GM23338 (cell line): ENCODE measurements at places on chromosomes 6 and 20. TPM values are rescaled to one million over a fixed set of nuclear protein-coding genes. Genes with fewer than 3 reads are reported as not detected.

The FAM162B gene
- total RNA-seq, result 5.9 and 6.3 TPM in 2 replicates

GRCh38 chr20:52529826-52530225 lies 338.2 kb upstream of the ZFP64 start:
- H3K27me3 ChIP-seq, result no peaks in the 10 kb centered on the region
- no peak overlapping the region for H3K27ac ChIP-seq
- DNase-seq, result no peak
- H3K36me3 ChIP-seq, result no peaks in the 10 kb centered on the region
- peaks cover 7% of the 10 kb centered on the region; the same call in 1 of the 2 replicates for H3K4me1 ChIP-seq

The DACT2 gene
- 7.3 and 10.6 TPM in 2 replicates for total RNA-seq

DNA sequence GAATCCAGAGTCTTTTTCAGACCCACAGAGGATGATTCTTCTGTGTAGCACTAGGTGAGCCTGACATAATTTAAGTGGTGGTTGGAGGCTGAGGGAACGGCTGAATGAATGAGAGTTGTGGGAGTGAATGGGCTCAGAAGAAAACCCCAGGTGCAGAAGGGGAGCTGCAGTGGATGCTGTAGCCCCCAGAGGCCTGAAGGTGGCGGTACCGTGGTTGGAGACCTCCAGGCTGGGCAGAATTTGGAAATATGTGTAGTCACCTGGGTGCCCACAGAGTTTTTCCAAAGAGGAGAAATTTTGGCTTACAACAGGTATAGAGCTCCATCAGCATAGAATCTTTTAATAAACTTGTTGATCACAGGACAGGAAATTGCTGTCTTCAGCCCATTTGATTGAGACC lies 6.5 kb upstream of the RAET1G start:
- no peaks in the 10 kb centered on the region for H3K4me1 ChIP-seq
- H3K27ac ChIP-seq, result no peak overlapping the region
- peaks cover 82% of the 10 kb centered on the region for H3K27me3 ChIP-seq

The GJA1 gene
- total RNA-seq, result 587 and 609 TPM in 2 replicates

DNA sequence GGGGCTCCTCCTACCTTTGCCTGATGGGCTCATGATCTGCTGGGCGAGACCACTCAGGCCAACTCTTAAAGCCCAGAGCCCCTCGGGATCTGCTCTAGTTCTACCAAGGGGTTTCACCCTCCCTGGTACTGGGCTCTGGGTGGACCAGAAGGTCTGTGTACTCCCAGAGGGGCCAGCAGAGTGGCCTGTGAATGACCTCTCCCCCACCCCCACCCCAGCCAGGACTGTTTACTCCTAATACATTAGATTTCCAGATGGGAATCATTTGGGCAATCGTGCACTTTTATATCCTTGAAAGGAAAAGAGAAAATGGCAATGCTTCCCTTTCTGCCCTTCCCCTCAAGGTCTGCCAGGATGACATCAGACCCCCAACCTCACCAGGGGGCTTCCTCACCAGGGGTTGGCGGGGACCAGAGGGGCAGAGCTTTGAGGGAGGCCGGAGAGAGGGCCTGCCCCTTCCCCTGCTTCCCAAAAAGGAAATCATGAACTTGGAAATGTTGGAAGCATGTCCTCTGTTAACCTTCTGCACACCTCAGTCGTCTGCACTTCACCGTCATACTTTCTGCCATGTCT lies 37.1 kb upstream of the PMEPA1 start:
- no peak overlapping the region for H3K4me3 ChIP-seq
- no peaks in the 10 kb centered on the region for H3K36me3 ChIP-seq
- H3K27me3 ChIP-seq, result no peaks in the 10 kb centered on the region
- no peak overlapping the region for H3K27ac ChIP-seq
- H3K4me1 ChIP-seq, result no peaks in the 10 kb centered on the region
- no peak for DNase-seq

The KATNA1 gene
- total RNA-seq, result 21.4 and 26.3 TPM in 2 replicates

The CPXM1 gene
- total RNA-seq, result 21.5 and 29.3 TPM in 2 replicates

DNA sequence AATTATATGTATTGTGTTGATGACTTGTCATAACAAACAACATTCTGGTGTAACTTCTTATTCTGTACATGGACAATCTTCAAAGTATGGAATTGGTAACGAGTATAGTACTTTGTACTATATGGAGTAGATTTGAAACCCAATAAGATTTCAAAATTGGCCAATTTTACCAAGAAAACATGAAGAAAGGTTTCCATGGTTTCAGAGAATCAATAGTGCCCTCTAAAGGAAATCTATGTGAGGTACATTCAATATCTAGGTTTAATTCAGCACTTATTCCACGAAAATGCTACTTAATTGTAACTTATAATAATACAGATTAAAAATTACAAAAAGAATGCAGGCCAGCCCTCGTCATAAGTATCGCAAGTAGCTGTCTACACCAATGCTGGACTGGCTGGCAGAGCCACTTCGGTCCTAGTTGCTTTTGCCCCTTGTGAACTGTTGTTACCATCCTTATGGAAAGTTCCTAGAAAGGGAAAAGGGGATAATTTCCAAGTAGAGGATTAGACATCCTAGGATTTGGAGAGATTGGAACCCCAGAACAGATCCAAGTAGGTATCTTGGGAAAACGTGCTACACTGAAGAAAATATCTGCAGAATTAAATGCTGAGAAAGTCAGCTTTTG lies 70.9 kb downstream of the LCA5 start:
- no peak overlapping the region for H3K4me3 ChIP-seq
- DNase-seq, result peak; percentile 60
- no peaks in the 10 kb centered on the region for H3K36me3 ChIP-seq
- H3K27ac ChIP-seq, result no peak overlapping the region
- H3K27me3 ChIP-seq, result no peaks in the 10 kb centered on the region
- peaks cover 5% of the 10 kb centered on the region; the same call in 1 of the 2 replicates for H3K4me1 ChIP-seq

- H3K36me3 ChIP-seq, result no peaks in the 10 kb centered on the region
- H3K4me1 ChIP-seq, result no peaks in the 10 kb centered on the region
- H3K4me3 ChIP-seq, result no peak overlapping the region
These were observed 609.1 kb upstream of the SLC35B3 start for GRCh38 chr6:9044426-9044825.

DNA sequence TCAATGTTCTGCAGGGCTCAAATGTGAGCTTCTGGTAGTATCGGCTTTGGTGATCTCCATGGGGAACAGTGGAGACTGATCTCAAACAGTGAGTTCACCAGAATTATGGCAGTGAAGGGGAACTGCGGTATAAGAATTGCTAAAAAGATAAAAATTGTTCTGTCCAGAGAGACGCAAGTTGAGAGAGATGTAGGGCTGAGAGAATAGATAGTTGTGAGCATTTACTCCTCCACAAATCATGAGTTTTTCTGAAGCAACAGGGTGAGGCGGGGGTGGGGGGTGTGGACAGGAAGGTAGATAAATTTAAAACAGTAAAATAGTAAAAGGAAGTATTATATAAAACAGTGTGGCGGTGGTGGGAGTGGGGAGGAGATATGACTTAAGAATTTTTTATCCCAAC lies 98.6 kb upstream of the NEDD9 start:
- no peak for DNase-seq
- H3K4me1 ChIP-seq, result no peaks in the 10 kb centered on the region
- no peak overlapping the region for H3K4me3 ChIP-seq

- no peak overlapping the region for H3K4me3 ChIP-seq
- no peaks in the 10 kb centered on the region for H3K4me1 ChIP-seq
- peak overlapping the region; percentile 70 for H3K27ac ChIP-seq
- no peaks in the 10 kb centered on the region for H3K36me3 ChIP-seq
- H3K27me3 ChIP-seq, result no peaks in the 10 kb centered on the region
These were observed 139.5 kb downstream of the QKI start for GRCh38 chr6:163554032-163554431.

DNA sequence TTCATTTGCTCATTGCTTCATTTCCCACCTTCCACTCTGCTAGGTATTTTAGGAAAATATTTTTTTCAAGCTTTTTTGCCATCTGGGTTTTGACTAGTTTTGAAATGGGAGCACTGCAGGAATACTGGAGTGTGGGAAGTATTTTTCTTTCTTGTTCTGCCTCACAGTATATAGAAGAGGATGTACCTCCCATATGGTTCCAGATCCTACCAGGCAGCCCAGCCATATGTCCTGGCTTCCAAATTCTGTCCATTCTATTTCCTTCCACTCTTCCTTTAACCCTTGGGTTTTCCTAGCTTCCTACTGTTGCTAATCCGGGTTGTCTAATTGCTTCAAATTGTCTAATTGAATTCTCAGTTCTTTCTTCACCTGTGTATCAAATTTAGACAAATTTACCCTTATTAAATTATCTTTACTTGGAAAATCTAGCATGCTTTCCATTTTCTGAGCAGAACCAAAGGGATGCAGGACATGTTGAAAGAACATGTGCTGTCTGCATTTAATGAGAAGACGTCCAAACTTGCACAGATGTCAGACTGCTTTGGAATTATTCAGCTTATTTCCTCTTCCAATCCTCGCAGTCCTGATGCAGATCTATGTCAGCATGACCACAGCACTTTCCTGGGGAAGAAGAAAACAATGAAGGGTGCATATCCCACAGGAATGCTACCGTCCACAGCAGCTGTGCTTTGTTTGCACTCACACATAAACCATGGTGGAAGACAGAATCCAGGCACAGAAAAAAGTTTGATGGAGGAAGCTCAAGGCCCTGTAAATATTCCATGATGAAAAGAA lies 1273.9 kb upstream of the MAP3K7 start:
- no peaks in the 10 kb centered on the region for H3K36me3 ChIP-seq
- H3K4me1 ChIP-seq, result no peaks in the 10 kb centered on the region
- H3K27ac ChIP-seq, result no peak overlapping the region
- no peak overlapping the region for H3K4me3 ChIP-seq
- no peaks in the 10 kb centered on the region for H3K27me3 ChIP-seq

DNA sequence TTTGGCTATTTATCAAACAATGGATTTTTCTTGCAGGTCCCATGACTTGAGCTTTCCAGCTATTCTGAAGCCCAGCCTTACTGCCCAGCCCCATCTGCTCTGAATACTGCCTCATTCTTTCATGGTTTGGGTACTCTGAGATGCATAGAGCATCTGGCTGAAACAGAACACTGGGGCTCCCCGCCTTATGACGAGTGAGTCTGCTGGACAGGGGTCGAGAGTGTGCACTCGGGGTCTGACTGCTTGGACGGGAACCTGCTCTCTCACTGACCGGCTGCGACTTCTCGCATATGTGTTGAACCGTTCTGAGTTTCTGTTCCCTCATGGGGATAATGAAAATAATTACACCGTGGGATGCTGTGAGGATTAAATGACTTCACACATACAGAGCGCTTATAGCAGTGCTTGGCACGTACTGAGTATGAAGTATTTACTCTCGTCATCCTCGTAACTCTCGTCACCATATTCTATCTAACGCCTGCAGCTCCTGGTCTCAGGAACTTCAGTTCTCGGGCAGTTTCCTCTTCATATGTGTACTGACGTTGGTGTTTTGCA lies 59.5 kb upstream of the MPC1 start:
- H3K27ac ChIP-seq, result no peak overlapping the region
- no peak for DNase-seq
- H3K27me3 ChIP-seq, result no peaks in the 10 kb centered on the region
- H3K4me1 ChIP-seq, result no peaks in the 10 kb centered on the region

DNA sequence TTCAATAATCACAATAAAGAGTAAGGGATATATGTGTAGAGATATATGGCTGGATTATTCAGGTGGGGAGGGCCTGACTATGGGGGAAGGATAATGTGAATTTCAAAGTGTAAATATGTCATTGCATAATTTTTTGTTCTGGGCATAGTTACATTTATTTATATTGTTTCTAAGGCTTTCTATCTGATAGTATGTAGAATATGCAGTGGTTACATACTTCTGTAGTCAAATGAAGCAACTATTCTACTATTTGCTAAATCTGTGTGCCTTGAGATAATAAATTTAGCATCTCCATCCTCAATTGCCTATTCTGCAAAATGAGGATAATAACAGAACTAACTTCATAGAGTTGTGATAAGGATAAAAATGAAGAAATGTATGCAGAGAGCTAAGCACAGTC lies 359.2 kb downstream of the CDKAL1 start:
- no peak for DNase-seq
- no peak overlapping the region for H3K4me3 ChIP-seq
- H3K27ac ChIP-seq, result no peak overlapping the region
- no peaks in the 10 kb centered on the region for H3K4me1 ChIP-seq
- no peaks in the 10 kb centered on the region for H3K36me3 ChIP-seq

DNA sequence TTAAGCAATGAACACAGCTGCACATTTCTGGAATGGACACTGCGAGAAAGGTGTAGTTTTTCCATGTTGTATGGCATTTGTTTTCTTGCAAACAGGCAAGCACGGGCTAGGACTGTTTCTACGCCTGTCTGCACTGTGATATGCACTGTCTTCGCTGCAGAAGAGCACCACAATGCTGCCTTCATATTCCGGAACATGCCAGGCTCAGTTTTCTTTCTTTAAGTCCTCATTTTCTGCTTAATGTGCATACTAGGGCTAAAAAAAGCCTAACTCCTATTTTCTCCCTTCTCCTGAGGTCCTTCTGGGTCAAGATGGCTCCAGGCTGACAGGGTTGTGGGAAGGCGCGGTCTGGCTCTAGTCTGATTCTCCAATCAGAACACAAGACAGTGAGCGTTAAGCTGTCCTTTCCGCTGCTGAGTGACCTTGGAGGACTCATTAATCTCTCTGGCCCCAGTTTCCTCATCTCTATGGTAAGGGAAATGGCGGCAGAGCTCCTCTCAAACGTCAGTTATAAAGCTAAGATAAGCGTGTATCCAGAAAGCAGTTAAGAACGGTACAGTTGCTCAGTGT lies 379.9 kb downstream of the C6orf118 start:
- no peak overlapping the region for H3K4me3 ChIP-seq
- no peaks in the 10 kb centered on the region for H3K36me3 ChIP-seq
- H3K4me1 ChIP-seq, result no peaks in the 10 kb centered on the region
- H3K27ac ChIP-seq, result no peak overlapping the region
- DNase-seq, result no peak

The OXT gene
- not detected in 2 replicates for total RNA-seq

The CDSN gene
- 0.07 TPM in 1 of 2 replicates, not detected in the other for total RNA-seq

The OR2J3 gene
- 0.35 TPM in 1 of 2 replicates, not detected in the other for total RNA-seq

DNA sequence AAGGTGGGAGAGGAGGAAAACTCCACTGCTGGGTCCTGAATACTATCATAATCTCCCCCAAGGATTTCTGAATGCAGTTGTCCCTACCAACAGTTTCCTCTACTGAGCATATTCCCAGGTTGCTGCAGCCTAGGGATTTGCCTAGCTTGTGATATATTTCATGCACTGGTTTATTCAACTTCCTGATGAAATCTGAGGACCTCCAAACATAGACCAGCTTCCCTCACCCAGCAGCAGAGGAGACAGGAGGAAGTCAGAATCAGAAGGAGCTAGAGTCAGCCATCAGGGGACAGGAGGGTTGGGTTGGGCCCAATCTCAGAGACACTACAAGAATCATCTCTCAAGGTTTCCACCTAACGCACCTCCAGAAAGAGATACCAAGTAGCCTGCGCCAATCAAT lies 138.4 kb upstream of the TOP1 start:
- H3K27ac ChIP-seq, result no peak overlapping the region
- no peaks in the 10 kb centered on the region for H3K27me3 ChIP-seq
- no peaks in the 10 kb centered on the region for H3K36me3 ChIP-seq
- no peak for DNase-seq
- no peaks in the 10 kb centered on the region for H3K4me1 ChIP-seq
- H3K4me3 ChIP-seq, result no peak overlapping the region

The CAGE1 gene
- total RNA-seq, result 0.07 and 0.08 TPM in 2 replicates

GRCh38 chr6:41748542-41748941 lies 1.3 kb upstream of the PGC start:
- no peaks in the 10 kb centered on the region for H3K4me1 ChIP-seq
- DNase-seq, result no peak
- no peak overlapping the region for H3K4me3 ChIP-seq
- no peaks in the 10 kb centered on the region for H3K36me3 ChIP-seq
- H3K27me3 ChIP-seq, result no peaks in the 10 kb centered on the region
- no peak overlapping the region for H3K27ac ChIP-seq

The FLRT3 gene
- total RNA-seq, result 0.17 and 0.19 TPM in 2 replicates

- peaks cover 36% of the 10 kb centered on the region for H3K27me3 ChIP-seq
- peaks cover 13% of the 10 kb centered on the region for H3K4me1 ChIP-seq
- H3K4me3 ChIP-seq, result no peak overlapping the region
- no peak overlapping the region for H3K27ac ChIP-seq
These were observed 289.1 kb upstream of the SUPT3H start for GRCh38 chr6:45666846-45667245.
